ENCODE measurements at places on chromosomes 11 and 22.

GRCh38 chr11:76148231-76148630, 58.1 kb downstream of the WNT11 start:
- DNase-seq, result no peak

DNA sequence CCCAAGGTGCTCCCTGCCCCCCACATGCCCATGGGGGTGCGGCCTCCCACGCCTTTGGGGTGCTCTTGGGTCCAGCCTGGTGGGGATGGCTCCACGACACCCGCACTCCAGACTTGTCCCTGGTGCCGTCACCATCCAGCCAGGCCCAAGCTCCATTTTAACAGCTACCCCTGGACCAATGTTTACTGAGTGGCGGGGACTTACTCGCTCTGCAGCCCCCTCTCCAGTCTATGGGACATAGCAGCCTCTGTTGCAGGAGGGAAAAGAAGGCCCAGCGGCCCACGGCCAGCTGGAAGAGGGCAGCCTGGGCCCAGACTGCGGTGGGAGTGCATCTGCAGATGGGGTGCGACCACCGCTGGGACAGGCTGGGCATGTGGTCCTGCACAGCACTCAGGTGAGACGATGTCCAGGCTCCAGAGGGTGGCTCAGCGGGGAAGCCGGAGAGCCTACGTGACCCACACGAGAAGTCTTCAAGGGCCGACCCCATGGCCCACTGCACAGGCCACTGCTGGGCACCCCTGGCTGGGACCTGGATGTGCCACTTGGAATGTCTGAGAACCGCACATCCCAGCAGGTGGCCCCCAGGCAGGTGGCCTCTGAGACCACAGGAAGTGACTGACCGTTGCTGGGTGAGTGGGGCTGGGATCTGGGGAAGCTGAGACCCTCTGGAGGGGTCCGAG, 18.1 kb downstream of the IL17REL start:
- no peak for DNase-seq

DNA sequence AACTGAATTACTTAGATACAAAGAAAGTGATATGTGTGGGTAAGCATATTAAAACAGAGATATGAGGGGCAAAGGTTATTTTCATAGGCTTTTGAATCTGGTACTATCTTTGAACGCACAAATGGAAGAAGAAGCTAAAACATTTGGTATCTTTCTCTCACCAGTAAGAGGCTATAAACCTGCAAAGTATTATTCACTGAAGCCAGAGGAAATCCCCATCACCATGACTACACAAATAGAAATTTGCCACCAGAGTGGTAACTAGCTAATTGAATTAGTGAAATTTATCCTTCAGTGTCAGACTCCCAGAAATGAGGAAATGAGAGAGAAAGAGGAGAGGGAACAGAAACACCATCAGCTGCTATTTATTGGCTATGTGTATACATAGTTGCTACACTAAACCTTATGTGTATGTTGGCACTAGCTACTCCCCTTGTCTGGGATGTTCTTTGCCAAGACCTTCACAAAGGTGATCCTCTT, 503.4 kb downstream of the DLG2 start:
- DNase-seq, result no peak

DNA sequence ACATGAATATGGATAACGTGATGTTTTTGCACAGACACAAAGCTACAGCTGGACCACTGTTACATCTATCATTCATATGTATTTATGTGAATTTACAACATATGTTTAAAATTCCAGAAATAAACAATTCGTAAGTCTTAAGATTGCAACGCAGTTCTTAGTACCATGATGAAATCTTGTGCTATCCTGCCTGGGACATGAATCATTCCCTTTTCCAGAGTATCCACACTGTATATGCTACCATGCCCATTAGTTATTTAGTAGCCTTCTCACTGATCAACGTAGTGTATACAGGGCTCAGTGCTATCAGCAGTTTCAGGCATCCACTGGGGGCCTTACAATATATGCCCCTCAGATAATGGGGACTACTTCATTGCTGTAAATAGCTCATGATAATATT, 4.3 kb downstream of the ATL3 start:
- peak; percentile 66 for DNase-seq

DNA sequence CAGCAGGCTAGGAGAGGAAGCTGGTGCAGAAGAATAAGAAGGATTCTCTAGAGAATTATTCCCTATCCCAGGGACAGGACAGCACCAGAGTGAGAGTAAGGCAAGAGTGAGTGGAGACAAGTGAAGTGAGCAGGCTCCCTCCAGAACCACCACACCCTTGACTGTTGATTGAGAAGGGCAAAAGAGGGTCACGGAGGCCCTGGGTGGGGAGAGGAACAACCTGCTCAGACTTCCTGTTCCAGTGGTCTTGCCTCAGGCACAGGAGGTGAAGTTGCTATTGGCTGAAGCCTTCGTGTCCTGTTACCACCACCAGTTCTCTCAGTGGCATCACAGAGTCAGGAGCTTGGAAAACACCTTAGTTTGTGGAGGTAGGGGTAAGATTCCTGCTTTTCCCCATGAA, 51.7 kb upstream of the CCDC89 start:
- no peak for DNase-seq

DNA sequence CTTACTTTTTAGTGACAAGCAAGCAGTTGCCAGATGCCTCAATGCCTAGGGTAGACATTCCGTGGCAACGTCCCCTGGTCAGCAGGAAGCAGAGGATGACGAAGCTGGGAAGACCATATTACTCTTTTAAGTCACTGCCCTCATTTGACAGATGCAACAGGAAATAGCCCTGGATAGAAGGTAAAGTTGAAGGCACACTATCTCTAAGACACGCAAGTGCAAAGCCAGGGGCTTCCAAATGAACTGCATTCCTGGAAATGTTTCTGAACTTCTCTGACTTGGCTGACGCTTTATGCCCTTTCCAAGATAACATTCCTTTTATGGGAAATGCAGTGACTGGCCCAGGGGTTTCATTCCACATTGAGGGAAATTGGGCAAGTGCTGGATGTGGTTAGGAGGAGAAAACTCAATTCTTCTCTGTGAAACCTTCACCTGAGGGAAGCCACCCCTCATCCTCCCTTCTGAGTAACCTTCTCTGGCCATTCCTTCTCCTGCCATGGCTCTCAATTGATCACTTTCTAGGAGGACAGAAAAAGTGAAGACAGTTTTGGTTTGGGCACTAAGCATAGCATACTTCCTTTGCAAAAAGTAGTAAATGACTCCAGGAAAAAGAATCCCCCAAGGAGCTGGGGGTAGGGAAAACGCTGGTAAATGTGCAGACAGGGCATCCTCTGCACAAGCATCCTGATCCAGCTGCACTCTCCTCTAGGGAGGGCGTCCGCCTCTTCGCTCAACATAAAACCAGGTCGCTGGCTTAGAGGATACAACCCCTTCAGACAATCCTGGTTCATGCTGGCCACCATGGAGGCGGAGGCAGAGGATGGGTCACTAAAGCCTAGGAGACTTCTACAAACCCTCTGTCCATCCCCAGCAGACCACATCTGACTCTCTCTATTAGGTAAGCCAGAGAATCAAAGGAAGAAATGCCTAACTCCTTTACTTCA, 14.5 kb downstream of the PCSK7 start:
- no peak for DNase-seq

DNA sequence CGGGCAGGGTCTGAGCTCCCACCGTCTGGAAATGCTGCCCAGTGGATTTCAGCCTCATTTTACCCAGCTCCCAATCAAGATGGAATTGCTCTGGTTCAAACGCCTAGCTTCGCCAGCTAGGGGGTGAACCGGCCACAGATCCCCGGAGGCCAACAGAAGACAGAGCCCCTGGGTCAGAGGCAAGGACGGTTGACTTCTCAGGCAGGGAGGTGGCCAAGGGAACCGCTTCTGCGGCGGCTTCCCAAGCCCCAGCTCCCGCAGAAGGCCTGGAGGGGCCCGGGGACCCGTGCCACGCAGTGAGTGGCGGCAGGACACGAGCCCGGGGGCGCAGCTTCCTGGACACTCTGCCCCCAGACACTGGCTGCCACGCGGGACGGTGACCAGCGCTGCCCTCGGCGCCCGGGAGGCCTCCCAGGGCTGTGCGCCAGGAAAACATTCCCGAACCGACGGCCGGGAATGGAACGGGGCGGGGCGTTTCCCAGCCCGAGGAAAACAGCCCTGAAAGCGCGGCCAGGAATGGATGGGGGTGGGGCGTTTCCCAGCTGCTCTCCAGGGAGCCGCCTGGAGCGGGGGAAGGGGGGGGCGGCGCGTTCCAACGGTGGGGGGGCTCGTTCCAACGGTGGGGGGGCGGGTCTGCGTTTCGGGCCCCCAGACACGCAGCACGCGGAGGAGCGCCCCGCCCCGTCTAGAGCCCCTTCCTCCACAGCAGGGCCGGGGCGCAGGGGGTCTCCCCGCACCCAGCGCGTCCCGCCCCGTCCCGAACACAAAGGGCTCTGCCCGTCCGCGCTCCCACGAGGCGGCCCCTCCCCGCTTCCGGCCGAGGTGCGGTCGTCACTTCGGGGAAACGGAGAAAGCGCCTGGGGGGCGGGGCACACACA, 13.5 kb upstream of the B4GALNT4 start:
- peak; percentile 87 for DNase-seq

DNA sequence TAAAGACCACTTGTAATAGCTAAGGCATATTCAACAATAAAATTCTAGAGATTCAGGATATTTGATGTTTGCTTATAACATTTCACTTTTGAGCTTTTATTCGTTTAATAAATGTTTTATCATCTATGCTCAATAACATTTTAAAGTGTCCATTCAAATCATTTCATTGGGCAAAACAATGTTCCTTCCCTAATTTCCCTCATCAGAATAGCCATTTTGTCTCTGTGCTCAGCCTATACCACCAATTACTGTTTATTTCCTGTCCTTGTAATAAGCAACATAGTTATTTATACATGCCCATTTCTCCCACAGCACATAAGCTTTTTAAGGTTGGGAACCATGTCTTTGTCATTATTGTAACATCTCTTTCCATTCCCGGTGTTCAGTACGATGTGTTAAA, 1.3 kb upstream of the SC5D start:
- no peak for DNase-seq

All from HFFc6 (cell line).